Activated CD4-positive, alpha-beta T cell treated with anti-CD3 and anti-CD28 coated beads, Interleukin-2, amount 10 ng/mL, durations not matched to agents 24 days and 14 days (primary cell): ENCODE measurements at places on chromosomes 16 and 17. TPM values are rescaled to one million over a fixed set of nuclear protein-coding genes. Genes with fewer than 3 reads are reported as not detected.
A peak's percentile ranks its signal among the peaks of the same experiment; 100 is the strongest.

The CAVIN1 gene
- total RNA-seq: 2.4 and 2.7 TPM in 2 replicates

The SLC12A3 gene
- total RNA-seq: not detected in 2 replicates

The MAP2K6 gene
- 1.4 and 1.8 TPM in 2 replicates for total RNA-seq

The SDR42E2 gene
- 0.07 TPM in 1 of 2 replicates, not detected in the other for total RNA-seq

The CIAO3 gene
- total RNA-seq: 39.5 and 42.5 TPM in 2 replicates

The CACNA1H gene
- total RNA-seq: 0.05 and 0.07 TPM in 2 replicates

The ASB16 gene
- total RNA-seq: 0.09 and 0.78 TPM in 2 replicates

The PLA2G10 gene
- total RNA-seq: not detected in 2 replicates

DNA sequence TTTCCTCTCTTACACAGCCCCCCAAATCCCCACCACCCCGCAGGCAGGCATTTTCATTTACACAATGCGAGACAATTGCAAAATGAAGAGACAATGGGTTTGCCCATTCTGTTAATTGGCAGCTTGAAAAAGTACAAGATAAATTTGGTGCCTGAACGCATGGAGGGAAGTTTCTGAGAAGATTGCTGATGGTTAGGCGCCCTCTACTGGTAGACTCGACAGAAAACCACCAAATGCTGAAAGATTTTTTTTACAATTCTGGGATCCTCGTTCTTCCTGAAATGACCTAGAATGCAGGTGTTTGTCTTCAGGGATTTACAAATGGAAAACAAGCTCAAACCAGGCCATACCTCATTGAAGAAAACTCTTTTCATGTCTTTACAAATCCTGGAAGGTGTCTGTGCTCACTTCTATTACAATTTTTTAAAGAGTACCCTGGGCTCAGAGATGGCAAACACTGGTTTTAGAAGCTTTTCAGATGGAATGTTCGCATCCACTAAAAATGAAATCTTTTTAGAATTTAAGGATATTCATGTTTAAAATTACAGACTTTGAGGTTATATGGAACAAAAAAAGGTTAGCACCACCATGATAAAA lies 338.5 kb downstream of the PMP22 start:
- DNase-seq: peak; percentile 85

- no peak for DNase-seq
These were observed 8.5 kb downstream of the EFCAB13 start for GRCh38 chr17:47332287-47332686.

DNA sequence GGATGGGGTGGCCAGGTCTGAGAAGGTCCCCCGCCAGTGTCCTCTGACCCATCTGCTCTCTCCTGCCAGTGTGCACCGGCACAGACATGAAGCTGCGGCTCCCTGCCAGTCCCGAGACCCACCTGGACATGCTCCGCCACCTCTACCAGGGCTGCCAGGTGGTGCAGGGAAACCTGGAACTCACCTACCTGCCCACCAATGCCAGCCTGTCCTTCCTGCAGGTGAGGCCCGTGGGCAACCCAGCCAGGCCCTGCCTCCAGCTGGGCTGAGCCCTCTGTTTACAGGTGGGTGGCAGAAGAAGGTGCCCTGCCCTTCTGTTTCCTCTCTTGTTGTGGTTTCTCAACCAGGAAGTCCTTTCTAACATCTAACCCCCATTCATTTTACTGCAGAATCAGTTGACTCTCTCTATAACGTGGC lies 7.1 kb downstream of the ERBB2 start:
- DNase-seq: no peak

- peak; percentile 96 for DNase-seq
These were observed at the start of gene CDH15 for GRCh38 chr16:89171216-89172170. CDH15 (plus strand) TSS chr16:89171748; CDS start chr16:89171832, 84 bp downstream.

DNA sequence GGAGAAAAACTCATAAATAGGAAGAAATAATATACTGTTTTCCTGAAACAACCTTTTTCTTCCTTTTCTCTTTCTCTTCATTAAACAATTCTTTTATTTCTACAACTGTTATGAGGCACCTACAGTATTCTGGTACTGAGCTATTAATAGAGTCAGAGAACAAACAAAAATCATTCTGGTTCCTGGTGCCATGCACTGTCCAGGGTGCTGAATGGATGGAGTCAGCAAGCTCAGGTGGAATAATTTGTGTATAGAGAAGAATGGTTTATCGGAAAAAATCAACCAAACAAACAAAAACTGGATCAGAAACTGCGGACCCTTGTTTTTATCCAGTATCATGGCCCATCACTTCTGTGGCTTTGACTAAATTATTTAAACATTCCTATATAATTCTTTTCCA lies 430.3 kb upstream of the GOT2 start:
- DNase-seq: no peak

DNA sequence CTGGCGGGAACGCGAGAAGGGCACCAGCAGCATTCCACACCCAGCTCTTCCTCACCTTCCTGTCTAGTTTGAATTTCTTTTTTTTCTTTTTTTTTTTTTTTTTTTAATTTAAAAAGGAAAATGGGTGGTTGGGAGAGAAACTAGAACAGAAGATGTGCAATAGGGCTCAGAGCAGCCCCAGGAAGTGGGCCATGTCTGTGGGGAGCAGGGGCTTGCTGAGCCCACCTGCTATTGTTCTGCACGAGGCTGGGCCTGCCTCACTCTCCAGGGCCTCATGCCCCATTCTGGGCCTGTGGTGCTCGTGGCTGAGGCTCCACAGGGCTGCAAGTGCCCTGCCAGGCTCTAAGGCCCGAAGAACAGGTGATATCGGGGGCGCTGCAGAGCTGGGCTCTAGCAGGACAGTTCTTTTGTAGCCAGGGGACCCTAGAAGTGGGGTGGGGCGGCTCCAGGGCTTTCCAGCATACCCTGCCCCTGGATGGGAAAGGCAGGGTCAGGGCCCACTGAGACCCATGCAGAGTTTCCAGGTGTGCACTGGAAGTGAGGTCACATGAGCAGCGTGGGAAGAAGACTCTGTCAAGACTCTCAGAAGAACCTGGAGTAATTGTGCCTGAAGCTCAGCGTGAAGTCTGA lies 12.4 kb downstream of the MRPL27 start:
- DNase-seq: no peak

DNA sequence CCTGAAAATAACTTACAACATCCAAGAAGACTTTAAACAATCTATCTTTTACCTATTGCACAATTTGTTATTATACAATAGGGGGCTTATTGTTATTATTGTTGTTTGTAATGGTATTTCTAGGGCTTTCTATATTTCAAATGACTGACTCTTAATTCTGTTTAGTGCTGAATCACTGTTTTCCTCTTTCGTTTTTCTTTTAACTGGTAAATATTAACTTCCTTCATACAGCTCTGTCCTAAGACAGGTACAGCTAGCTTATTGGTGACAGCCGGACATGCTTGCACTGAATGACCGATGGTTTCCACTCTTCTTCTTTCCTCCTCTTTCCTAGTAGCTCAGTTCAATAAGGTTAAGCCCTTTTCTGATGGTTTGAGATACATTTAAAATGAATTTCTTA lies 11.6 kb downstream of the KRTAP9-7 start:
- DNase-seq: peak; percentile 4

DNA sequence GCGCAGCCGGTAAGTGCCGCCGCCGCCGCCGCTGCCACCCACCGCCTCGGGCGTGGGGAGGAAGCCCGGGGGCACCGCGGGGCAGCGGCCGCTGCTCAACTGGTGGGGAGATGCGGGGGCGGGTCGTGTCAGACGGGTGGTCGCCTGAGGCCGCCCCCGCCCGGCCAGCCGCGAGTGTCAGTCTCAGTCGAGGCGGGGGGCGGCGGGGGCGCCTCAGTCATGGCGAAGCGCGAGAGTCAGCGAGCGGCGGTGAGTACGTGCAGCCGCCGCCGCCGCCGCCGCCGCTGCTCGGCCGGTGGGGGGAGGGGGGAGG lies 76.2 kb downstream of the CHD9 start:
- DNase-seq: no peak

DNA sequence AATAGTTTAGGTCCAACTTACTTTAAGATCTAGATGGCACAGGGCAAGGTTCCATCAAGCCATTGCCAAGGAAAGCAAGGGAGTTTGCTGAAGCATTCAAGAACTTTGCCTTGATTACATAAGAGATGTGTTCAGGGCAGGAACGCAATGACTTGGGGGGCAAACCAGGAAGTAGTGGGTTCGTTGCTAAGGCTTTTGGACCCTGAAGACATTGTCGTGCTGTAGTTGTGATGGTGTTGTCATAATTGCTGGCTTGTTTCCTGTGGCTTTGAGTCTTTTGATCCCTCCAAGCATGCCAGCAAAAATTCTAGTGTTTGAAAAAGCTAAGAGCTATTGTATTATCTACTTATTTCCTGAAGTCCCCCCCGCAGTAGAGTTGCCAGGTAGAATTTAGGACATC lies 70.7 kb upstream of the HNF1B start:
- DNase-seq: no peak

- no peak for DNase-seq
These were observed 118.9 kb downstream of the PARN start for GRCh38 chr16:14510939-14511799.

DNA sequence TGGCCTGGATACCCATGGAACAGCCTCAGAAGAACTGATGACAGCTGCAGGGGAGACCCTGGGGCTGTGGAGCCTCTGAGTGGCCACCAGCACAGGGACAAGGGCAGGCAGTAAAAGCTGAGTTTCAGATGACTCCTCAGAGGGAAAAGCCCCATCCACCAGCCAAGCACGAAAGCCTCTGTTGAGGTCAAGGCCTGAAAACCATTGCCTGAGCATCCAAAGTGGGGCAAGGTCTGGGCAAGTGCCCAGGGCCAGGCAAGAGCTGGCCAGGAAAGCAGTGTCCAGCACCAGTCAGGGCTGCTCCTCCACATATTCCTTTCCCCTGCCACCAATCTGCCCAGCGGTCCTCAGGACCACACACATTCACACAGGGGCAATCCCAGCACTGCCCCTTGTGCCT lies 16.4 kb downstream of the ATP6V0D1 start:
- DNase-seq: no peak

DNA sequence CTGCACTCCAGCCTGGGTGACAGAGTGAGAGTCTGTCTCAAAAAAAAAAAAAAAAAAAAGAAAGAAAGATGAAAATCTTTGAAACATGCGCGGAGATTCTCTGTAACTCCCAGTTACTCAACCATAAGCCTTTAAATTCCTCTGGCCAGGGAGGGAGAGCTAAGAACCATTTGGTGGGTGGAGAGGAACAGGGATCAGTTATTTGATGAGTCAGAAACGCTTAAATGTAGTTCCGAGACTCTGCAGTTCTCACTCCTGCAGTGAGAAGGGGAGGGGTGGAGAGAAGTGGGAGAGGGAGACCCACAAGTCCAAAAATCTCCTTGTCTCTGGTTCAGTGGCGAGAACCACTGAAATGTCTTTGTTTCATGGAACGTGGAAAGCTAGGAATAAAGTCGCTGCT lies 266.7 kb downstream of the SOX9 start:
- no peak for DNase-seq

GRCh38 chr16:9446471-9447194 lies 355.2 kb downstream of the HAPSTR1 start:
- no peak for DNase-seq

DNA sequence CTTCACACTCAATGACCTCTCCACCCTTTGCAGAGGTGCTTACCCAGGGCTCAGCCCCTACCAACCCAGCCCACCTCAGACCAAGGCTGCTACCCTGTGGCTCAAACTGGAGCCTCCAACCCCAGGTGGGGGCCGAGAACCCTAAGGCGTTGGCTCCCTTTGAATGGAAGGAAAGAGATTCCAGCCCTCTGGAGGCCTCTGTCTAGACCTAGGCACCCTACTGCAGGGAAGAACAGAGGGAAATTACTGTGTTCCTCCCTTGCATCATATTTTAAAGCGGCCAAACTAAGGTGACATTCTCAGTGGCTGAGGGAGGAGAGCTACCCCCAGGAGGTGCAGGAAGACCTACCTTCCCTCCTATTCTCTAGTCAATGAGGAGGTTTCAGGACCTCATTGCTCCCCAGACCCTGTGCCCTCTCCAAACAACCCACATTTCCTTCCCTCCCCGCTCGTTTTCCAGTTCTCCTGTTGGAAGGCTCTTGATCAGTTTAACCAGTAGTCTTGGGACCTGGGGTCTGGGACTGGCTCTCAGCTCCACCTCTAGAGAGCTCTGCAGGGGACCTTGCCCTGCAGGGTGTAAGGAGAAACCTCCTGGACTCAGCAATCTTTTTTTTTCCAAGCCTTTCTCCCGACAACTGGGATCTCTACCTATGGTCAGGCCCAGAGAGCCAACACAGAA lies 5.5 kb upstream of the HOXB8 start:
- DNase-seq: no peak

DNA sequence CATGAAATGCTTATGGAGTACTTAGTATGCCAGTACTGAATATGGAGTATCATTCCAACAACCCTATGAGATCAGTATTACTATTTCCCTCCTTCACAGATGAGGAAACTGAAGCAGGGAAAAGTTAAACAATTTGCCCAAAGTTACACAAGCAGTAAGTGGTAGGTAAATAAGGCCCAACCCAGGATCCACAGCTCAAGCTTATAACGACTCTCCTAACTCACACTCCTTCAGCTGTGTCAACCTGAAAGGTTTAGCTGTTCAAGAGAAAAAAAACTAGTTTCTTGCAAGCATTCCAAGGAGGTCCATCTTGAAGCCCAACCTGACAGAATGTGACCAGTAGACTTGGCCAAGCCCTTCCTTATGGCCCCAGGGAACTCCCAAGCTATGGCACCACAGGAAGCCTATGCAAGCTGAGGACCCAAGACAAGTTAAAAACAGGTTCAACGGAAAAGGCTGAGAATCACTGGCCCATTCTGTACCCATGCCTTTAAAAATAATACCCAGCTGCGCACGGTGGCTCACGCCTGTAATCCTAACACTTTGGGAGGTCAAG lies 6.5 kb downstream of the CRK start:
- no peak for DNase-seq

GRCh38 chr17:41451154-41451728 lies 10.5 kb upstream of the KRT38 start:
- DNase-seq: no peak

DNA sequence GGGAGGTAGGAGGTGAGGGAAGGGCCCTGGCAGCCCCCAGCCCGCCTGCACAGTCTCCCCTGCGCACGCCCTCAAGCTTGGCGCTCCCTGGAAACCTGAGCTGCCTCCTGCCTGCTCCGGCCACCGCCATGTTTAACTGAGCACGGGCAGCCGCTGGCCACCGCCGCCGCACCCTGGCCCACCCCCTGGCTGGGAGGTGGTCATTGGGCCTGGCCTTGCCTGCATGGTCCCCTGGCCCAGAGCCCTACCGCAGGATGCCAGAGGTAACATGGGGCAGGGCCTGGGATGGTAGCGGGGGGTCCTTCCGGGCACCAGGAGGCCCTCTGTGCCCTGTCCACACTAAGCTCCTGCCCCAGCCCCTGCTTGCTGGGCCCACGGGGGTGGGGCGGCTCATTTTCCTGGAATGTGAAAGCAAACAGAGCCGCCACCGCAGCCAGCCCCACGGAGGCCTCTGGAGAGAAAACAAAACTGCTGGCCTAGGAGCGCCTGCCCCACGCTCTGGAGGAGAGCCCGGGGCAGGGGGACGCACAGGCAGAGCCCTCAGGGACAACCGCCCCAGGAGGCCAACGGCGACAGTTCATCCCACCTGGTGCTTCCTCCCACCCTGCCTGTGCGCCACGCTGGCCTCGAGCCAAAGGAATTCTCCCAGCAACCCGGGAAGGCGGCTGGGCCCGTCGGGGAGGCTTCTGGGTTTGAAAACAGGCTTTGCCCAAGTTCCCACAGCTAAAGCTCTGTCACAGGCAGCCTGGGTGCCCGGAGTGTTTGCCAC lies 8.9 kb downstream of the NHERF2 start:
- no peak for DNase-seq

GRCh38 chr17:8940866-8941471 lies 24.5 kb downstream of the PIK3R5 start:
- DNase-seq: peak; percentile 84

- DNase-seq: no peak
These were observed 115.7 kb downstream of the BANP start for GRCh38 chr16:88066680-88067529.

GRCh38 chr16:12613131-12613991 lies 190.3 kb downstream of the CPPED1 start:
- DNase-seq: no peak

GRCh38 chr16:23836404-23837311 lies 875 bp downstream of the PRKCB start:
- peak; percentile 84 for DNase-seq
